Occipital lobe (tissue), 3 donors: ENCODE measurements at places on chromosomes 5 and 9. TPM values are rescaled to one million over a fixed set of nuclear protein-coding genes. Genes with fewer than 3 reads are reported as not detected.

DNA sequence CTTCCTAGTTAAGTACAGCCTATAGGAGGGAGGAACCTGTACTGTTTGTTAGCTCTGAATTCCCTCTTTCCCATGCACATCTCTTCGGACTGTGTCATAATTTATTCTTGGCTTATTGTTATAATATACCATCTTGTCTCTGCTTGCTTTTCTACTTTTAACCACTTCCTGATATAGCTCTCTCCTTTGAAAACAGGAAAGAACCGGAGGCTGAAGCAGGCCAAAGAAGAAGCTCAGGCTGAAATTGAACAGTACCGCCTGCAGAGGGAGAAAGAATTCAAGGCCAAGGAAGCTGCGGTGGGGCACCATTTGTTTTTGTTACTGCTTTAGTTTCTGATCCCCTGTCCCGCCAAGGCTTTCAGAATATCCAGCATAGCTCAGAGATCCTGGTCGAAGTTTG lies 4.8 kb downstream of the ATP6V1G1 start:
- DNase-seq: no peak

GRCh38 chr9:106983346-106983745 lies 120.4 kb downstream of the ZNF462 start:
- DNase-seq: no peak

Gene KLHL9
- total RNA-seq: 81.4 TPM

Gene SLC46A2
- not detected for total RNA-seq

DNA sequence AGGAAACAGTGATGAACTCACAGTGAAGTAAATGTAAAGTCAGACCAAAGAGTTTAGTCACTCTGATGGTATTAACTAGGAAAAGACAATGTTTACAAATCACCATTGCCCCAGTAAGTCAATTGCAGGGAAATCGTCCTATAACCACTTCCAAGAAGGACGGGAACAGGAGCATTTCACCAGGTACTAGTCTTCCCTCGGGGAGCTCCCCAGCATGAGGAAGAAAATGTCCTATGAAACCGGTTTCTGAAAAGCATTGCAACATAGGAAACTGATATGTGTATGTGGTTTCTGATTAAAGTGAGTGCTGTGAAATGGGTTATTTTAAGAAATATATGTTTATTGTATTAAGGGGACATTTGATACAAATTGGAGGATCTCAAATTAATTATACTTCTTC lies 626.7 kb upstream of the ADAMTS16 start:
- no peak for DNase-seq

Gene ROPN1L
- total RNA-seq: 1.9 TPM

- no peak for DNase-seq
These were observed 35.6 kb downstream of the TNFSF8 start for GRCh38 chr9:114894609-114895433.

Gene SLC45A2
- total RNA-seq: 0.16 TPM

Gene RIC1
- 33.4 TPM for total RNA-seq

DNA sequence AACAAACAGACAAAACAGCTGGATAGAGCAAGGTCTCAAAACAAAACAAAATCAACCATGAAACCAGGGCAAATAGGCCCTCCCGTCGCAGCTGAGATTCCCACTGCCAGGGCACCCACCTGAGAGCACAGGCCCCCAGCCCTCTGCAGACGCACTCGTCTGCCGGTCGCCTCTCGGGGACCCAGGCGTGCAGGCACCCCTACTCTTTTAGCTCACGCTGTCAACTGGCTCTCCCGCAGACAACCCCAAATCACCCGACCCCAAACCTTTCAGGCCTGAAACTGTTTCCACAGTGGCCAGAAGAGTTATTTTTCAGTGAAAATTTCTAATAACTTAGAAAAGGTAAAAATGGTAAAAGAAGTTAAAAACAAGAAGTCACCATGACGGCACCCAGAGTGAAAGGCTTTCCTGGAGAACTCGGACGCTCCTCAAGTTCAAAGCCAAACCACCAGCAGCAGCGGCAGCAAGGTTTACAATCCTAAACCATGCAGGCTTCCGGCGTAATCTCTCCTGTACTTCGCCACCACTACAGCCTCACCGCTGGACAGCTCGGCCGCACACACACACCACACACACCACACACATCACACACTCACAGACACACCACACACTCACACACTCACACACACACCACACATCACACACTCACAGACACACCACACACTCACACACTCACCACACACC lies 1.9 kb upstream of the UBE2QL1 start:
- DNase-seq: no peak

DNA sequence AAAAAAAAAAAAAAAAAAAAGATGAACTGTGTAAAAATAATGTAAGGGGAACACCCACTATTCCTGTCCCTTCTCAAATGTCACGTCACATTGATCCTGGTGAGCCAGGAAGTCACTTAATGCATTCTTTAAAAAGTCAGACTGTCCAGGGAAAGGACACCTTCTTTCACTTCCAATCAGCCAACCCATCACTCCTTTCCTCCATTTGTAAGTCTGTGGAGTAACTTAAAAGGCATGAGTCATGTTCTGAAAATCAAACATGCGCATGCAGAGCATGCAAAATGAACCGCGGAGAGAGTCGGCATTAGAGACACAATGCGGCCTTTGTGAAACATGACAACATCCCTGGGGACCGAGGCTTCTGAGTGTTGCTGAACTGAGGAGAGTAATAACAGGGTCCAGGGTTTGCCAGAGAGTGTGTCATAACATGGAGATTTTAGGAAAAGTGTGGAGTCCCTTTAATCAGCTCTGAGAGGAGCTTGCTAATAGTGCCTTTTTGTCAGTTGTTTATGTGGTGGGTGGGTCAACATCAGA lies 77.6 kb upstream of the SEMA6A start:
- DNase-seq: peak; percentile 73

- DNase-seq: no peak
These were observed 46.4 kb upstream of the SLCO6A1 start for GRCh38 chr5:102545175-102545574.
